HT1080 (cell line): ENCODE measurements at places on chromosomes 16 and 17. TPM values are rescaled to one million over a fixed set of nuclear protein-coding genes. Genes with fewer than 3 reads are reported as not detected.

DNA sequence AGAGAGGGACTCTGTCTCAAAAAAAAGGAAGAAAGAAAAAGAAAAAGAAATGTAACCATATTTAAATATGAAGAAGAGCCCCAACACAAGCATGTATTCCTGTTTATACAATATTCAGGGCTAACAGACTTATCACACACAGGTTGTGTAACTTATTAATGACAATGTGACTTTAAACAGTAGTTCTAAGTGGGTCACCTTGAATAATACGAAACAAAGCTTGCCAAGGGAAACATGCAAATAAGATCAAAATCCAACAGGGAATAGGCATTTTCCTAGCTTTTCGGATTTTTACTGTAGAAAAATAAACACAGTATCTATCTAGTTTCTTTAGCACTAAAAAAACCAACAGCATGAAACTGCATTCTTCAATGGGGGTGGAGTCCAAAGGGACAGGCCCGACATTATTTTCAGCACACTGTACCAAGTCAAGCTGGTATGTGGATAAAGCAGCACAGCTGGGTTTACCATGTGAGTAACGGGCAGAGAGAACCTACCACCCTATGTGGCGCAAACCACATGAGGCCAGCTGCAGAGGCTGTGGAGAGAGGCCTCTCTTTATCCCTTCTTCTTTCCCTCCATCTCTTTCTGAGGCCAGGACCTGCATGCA lies 45.3 kb downstream of the TOM1L2 start:
- DNase-seq, result no peak

ARRB2 gene
- 22.1 and 27.4 TPM in 2 replicates for total RNA-seq

GRCh38 chr17:4249452-4250029 lies 14.2 kb downstream of the ANKFY1 start:
- DNase-seq, result no peak

UNC45B gene
- total RNA-seq, result not detected in 2 replicates

GRCh38 chr17:50239937-50240336 lies 34.3 kb upstream of the TMEM92 start:
- no peak for DNase-seq

CCL16 gene
- not detected in 2 replicates for total RNA-seq

- peak; percentile 59 for DNase-seq
Observed at GRCh38 chr17:56594320-56595107, 1.0 kb downstream of the NOG start.
